ENCODE measurements at places on chromosomes 7 and 10.

GRCh38 chr10:69948261-69948660 is 104.4 kb upstream of the MACROH2A2 start:
- no peak for DNase-seq

- no peak for DNase-seq
These were observed 33.1 kb downstream of the SMC3 start for GRCh38 chr10:110600487-110601101.

- DNase-seq = no peak
These were observed 118.2 kb downstream of the ANK3 start for GRCh38 chr10:60271319-60272040.

- no peak for DNase-seq
These were observed 296.8 kb downstream of the ELMO1 start for GRCh38 chr7:37151741-37152413.

- DNase-seq = no peak
These were observed 77.3 kb downstream of the CDC14C start for GRCh38 chr7:49001610-49002033.

GRCh38 chr7:3272691-3273141 is 28.3 kb upstream of the SDK1 start:
- DNase-seq = no peak

DNA sequence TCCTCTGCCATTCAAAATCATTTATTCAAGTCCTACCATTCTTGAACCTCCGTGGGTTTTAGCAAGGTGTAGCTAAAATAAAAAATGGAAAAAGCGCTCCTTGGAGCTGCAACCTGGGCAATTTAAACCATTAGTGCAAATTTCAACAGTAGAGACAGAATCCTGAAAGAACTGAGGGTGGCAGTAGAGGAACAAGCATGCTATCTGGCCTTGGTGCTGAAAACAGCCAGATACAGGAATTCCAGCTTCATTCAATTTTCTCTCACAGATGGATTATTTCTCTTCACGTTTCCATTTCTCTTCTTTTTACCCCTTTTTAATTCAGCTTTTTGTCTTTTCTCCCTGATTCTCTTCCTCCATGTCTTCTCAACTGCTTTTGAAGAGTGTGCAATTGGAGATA is 77.7 kb downstream of the OTUD1 start:
- DNase-seq = no peak
